ENCODE measurements at places on chromosomes 7 and 10. TPM values are rescaled to one million over a fixed set of nuclear protein-coding genes. Genes with fewer than 3 reads are reported as not detected.

Gene NKX1-2
- not detected for total RNA-seq

Gene STAG3
- 0.13 TPM for total RNA-seq

Gene MLXIPL
- total RNA-seq, result not detected

DNA sequence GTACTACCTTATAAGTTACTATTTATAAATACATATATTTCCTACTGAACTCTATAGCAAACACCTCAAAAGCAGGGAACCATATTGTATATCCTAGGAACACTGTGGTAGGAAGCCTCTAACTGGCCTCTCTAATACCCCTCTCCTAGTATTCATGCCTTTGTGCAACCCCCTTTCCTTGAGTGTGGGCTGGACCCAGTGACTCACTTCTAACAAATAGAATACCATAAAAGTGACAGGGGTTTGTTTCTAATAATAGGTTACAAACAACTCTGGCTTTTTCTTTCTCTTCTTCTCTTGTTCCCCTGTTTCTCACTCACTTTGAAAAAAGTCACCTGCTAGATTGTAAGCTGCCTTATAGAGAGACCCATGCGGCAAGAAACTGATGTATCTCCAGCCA lies 51.6 kb upstream of the MACC1 start:
- no peak for DNase-seq

DNA sequence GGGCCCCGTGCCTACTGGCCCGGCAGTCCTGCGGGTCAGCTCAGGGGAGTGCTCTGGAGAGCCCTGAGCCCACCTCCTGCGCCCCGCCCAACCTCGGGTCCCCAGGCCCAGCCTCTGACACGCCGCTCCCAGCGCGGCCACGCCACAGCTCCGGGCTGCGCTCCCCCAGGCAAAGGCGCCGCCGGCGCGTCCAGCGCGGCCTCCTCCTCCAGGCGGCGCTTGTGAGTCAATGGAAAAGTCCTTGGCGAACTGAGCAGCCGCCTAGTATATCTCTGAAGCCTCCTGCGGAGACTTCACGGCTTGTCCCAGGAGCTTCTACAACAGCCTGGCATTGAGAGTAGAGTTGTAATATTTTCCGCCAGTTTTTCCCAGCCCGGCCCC lies 29.5 kb upstream of the BMS1 start:
- DNase-seq, result peak; percentile 80

Measured in dermis microvascular lymphatic vessel endothelial cell (primary cell).